NCI-H69 (cell line): ENCODE measurements at places on chromosomes 7 and 10.

DNA sequence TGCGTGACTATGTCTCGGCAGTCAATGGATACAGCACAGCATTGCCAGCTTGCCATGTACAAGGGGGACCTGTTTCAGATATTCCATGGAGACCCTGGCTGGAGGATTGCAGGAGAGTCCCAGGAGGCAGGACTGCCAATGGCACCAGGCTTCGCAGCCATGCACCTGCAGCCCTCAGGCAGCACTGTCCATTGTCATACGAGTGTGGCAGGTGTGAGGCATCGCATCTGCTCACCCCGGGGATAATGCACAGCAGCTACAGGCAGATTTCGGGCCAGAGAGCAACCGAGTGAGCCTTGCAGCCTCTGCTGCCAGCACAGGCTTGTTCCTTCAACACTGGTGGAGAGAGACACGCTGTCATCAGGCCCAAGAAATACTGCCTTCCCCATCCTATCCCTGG lies 415.1 kb downstream of the PAXIP1 start:
- peak; percentile 47 for DNase-seq

GRCh38 chr7:3338161-3338560 lies 37.1 kb downstream of the SDK1 start:
- DNase-seq = peak; percentile 70

DNA sequence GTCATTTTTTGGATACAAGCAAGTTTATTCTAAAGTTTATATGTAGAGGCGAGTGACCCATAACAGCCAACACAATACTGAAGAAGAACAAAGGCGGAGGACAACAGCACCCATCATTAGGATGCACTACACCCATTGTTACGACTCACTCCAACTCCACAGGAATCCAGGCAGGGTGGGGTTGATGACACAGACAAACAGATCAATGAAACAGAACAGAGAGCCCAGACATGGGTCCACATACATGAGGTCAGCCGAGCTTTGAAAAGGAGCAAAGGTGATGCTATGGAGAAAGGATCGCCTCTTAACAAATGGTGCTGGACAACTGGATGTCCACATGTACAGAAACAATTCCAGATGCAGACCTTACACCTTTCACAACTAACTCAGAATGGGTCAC lies 426.4 kb downstream of the PTPRN2 start:
- DNase-seq = peak; percentile 24

- DNase-seq = peak; percentile 94
Measured at GRCh38 chr7:158000160-158000559, 587.5 kb downstream of the PTPRN2 start.

DNA sequence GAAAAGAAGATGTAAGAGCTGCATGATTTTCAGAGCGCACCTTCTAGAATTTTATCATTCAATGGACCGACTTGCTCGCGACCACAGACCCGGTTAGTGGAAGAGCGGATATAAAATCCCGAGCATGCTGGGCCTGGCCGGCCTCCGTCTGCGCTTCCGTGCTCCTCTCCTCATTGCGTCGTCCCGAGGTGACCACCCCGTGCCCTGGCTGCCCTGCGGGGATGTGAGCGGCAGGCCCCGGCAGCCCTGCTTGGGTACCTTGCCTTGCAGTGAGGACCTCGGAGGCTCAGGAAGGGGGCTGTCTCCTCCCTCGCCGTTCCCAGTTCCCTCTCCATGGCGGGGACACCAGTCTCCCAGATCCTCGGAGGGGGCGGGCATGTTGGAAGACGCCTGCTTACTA lies 330.9 kb upstream of the SHH start:
- no peak for DNase-seq

DNA sequence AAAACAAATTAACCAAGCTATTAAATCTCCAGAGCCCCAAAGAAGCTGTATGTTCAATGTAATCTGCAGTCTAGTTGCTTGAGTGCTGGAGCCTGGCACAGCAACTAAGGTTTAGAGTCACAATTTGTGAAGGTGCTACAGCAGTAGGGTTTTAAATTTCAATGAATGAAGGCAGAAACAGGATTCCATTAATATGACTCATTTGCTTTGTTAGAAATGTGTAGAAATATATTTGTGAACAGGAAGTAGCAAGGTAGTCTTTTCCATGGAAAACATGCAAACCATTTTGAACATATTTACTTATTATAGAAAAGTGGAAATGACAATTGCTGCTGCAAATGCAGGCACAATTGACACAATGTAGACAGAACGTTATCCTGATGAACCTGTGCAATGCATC lies 149.0 kb upstream of the STEAP4 start:
- peak; percentile 27 for DNase-seq

- DNase-seq = peak; percentile 78
Measured at GRCh38 chr10:132248455-132249225, 59.1 kb downstream of the STK32C start.

DNA sequence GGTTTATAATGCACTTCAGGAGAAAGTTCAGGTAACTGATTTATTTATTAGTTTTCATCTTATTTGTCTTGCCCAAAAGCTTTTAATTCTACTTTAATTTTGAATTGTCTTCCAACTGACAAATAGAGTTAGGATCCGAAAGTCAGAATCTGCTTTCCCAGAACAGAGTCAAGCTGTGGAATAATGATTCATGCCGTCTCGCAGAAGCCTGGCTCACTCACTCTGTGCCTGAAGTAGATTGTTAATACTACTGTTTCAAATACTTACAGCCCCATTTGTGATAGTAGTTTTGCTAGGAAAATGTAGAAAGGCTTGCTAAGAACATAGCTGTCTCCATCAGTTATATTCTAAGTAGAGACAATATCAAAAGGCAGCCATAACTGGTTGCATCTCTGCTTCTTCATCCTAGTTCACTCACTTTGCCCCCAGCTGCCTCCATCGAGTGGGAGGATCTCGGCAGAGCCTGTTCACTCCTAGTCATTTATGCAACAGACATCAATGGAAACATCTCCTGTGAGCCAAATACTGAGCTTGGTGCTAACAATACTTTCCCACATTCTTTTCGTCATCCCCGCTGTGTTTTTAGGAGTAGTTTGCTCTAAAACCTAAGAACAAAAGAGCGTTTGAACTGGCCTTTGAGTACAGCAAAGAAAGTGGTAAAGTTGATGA lies 28.0 kb downstream of the ABRAXAS2 start:
- no peak for DNase-seq

GRCh38 chr10:55629793-55630490 lies 731.1 kb downstream of the ZWINT start:
- DNase-seq = no peak

DNA sequence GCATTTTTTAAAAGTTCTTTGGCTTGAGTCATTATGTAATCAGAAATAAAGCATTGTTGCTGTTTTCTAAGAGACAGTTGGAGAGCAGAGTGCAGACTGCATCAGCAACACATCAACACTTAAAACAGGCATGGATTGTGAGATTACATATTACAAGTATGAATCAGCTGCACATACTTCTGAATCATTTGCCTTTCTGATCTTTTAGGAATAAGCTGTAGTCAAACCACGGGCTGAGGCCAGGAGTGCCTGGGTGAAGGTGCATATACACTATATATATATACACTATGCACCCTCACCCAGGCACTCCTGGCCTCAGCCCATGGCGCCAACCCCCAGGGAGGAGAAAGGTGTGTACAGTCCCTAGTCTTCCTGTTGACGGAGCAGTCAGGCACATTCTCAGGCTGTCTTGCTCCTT lies 52.4 kb upstream of the DLX6 start:
- DNase-seq = peak; percentile 40

DNA sequence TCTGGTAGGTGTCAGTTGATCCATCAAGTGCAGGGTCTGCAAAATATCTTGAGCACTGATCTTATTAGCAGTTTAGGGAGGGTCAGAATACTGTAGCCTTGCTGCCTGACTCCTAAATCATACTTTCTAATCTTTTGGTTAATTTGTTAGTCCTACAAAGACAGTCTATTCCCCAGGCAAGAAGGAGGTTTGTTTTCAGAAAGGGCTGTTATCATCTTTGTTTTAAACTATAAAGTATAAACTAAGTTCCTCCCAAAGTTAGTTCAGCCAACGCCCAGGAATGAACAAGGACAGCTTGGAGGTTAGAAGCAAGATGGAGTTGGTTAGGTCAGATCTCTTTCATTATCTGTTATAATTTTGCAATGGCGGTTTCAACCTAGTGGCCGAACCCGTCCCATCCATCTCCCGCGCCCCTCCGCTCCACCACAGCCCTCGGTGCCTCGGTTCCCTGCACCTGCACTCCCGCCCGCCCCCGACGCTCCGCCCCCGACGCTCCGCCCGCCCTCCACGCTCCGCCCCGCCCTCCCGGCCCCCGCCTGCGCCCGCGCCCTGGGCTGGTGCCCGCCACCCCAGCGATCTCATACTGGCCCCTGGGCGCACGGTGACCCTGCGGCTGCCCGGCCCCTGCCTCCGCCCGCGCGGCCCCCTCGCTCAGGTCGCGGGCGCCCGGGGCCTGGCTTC lies at the start of gene ADCK2:
Gene ADCK2 (plus strand): TSS at position 564 of the 681 bp plus-strand sequence. CDS start 386 bp downstream, outside the sequence.
- DNase-seq = peak; percentile 82

DNA sequence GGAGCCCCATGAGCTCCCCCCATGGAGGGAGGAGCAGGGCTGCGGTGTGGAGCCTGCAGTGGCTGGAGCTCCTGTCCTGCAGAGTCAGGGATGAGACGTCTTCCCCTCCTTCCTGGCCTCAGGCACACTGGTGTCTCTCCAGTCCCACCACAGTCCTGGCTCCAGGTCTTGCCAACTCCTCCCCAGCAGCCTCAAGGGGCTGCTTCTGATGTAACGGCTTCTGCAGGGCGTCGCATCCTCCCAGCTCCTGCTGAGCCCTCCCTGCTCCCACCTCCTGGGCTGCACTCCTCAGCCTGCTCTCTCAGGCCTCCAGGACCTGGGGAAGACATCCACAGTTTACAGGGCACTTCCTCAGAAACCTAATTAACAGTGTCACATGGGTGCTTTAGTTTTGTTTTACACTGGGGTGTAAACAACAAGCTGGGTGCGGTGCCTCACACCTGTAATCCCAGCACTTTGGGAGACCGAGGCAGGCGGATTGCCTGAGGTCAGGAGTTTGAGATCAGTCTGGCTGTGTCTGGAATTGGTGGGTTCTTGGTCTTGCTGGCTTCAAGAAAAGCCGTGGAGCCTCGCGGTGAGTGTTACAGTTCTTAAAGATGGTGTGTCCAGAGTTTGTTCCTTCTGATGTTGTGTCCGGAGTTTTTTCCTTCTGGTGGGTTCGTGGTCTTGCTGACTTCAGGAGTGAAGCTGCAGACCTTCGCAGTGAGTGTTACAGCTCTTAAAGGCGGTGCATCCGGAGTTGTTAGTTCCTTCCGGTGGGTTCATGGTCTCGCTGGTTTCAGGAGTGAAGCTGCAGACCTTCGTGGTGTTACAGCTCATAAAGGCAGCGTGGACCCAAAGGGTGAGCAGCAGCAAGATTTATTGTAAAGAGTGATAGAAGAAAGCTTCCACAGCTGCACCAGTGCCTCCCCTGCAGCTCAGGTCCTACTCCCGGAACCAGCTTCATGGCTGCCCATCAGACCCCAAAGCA lies 95.0 kb downstream of the PAXIP1 start:
- DNase-seq = no peak

- no peak for DNase-seq
Measured at GRCh38 chr10:120949609-120950031, 98.5 kb downstream of the WDR11 start.

DNA sequence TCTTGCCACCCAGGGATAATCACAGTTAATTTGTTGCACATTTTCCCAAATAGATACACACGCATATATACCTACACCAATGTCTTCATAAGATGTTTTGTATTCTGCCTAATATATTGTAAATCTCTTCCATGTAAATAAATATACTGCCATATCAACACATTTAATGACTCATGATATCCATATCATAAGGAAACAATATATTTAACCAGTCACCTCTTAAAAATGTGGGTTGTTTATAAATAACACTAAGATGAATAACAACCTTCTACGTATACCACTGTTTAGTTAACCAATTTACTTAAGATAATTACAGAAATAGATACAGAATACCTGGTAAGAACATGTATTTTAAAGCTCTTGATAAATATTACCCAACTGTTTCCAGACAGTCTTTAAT lies 38.2 kb downstream of the ELAPOR2 start:
- no peak for DNase-seq

GRCh38 chr10:117980216-117980615 lies 66.5 kb downstream of the RAB11FIP2 start:
- DNase-seq = no peak

DNA sequence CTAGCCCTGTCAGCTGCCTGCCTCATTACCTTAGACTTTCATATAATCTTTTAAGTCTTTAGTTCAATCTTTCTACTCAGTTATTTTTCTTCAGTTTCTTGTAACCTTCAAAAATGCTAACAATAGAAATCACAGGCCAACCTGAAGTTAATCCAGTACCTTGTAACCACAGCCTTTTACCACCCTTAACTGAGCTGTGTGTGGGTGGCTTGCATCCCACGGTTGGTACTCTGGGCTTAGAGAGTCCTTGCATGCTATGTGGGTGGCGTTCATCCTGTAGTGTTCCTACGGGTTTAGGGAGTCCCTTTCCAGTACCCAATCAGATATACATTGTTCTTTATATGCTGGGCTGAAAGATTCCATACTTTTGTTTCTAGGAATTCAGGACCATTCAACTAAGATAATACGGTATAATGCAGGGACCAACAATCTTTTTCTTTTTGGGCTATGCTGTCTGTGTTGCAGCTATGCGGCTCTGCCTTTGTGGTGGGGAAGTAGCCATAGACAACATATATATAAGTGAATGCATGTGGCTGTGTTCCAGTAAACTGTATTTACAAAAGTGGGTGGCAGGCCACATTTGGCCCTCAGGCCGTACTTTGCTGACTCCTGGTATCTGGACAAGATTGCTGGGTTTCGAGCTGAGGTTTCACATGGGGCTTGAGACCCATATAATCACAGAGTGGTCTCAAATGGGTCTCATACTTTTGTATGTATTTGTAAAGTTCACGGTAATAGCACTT lies 280.8 kb upstream of the LRGUK start:
- peak; percentile 93 for DNase-seq

DNA sequence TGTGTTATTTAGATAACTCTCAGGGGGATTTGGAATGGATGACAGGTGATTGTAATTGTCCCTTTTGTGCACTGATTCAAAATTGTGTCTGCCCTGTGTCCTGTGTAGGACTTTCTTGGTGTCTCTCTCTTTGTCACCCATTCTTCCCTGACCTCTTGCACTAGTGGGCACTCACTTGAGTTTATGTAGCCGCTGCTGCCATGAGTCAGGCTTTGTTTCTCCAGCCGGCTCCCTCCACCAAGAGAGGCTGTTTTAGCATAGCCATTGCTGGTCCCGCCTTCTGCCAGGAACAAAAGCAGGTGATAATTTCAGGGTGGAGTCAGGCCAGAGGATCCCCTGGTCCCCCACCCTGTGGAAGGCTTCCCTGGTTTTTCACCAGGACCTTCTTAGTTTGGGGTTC lies 8.4 kb downstream of the COL17A1 start:
- peak; percentile 93 for DNase-seq

- DNase-seq = no peak
Measured at GRCh38 chr7:44988701-44989100, 9.9 kb upstream of the MYO1G start.

DNA sequence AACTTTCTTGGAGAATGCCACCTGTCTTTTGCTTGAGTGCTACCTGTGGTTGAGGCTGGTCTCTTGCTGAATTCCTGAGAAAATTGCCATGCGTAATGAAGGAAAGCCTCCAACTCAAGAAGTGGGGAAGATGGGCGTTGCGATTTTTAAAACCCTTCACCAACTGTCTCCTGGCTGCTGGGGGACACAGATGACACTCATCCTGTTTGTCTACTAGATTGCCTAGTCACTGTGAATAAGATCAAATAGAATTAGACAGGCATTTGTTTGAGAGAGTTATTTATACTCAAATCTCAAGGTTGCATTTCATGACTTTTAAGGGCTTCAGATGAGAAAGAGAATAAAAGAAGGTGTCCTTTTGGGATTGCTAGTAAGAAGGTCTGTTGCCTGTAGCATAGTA lies 84.3 kb upstream of the MTPN start:
- peak; percentile 27 for DNase-seq

GRCh38 chr10:17831341-17831740 lies 22.2 kb downstream of the MRC1 start:
- no peak for DNase-seq

- DNase-seq = no peak
Measured at GRCh38 chr7:94431619-94432280, 37.1 kb downstream of the COL1A2 start.
